ENCODE measurements at places on chromosomes 2 and 18.

DNA sequence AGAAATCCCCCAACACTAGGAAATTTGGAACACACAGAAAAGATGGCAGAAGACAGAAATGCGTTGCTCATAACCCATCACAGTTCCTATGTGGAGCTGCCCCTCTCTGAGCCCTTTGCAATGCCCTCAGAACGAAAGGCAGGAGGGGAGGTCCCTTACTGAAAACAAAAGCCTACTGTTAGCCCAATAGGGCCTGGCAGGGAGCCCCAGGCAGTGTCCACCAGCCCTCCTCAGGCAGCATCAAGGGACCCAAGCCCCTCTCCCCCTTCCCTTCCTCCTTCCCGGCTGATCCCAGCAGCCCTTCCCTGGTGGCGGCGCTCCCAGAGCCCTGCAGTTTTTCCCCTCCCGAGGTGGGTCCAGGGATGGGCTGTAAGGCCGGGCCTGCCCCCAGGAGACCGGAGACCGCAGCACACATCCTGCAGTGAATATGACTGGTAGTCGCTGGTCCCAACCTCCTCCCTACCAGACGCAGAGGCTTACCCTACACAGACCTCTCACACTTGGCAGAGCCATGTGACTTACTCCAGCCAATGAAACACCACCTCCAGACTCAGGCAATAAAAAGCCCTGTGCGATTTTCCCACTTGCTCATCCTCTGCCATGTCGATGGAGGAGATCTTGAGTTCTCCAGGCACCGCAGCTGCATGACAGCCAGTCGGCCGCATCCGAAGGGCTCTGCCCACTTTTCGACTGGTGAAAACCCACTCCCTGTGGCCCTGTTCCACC is 19.4 kb upstream of the DUSP2 start:
- peak; percentile 64 for DNase-seq

DNA sequence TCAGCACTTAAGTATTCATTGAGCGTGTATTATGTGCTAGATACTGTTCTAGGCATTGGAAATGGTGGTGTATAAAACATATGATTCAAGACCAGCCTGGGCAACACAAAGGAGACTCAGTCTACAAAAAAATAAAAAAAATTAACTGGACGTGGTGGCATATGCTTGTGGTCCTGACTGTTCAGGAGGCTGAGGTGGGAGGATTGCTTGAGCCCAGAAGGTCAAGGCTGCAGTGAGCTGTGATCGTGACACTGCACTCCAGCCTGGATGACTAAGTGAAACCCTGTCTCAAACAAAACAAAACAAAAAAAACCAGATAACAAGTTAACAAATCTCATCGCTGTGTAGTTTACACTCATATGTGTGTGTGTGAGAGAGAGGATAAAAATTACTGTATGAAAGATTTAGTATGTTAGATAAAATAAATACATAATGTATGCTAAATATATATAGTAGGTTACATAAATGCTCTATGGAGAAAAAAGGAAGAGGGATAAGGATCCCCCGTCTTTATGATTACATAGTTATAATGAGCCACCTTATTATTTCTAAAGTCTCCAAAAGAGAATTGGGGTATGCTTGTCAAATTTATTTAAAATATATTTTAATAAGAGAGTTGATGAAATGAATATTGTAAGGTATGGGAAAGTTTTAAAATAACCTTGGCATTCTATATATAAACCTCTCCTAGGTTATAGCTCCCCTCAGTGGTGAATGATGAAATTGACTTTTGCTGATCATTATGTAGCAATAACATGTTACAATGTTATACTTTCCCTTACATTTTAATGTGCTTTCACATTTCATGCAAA is 69.2 kb downstream of the EHBP1 start:
- peak; percentile 15 for DNase-seq

DNA sequence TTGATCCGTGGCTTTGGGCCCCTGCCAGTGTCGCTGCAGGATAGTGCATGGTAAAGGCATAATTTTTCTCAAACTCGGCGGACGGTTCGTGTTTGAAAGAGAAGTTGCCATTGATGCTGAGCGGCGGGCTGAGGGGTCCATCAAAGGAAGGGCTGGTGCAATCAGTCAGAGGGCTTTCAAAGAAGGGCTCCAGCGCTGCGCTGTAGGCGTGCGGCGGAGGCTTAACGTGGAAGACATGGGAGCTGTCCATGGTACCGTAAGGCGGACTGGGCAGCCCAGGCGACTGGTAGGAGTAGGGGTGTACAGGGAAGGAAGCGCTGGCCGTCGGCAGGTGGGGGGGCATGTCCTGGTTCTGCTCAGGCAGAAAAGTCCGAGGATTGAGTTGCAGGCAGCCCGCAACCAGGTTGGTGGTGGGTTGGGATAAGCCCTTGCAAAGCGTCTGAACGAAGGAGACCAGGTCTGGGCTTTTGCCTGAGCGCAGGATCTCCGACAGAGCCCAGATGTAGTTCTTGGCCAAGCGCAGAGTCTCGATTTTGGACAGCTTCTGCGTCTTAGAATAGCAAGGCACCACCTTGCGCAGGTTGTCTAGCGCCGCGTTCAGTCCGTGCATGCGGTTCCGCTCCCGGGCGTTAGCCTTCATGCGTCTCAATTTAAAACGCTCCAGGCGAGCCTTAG is 2.3 kb downstream of the NEUROD1 start:
- peak; percentile 79 for DNase-seq

DNA sequence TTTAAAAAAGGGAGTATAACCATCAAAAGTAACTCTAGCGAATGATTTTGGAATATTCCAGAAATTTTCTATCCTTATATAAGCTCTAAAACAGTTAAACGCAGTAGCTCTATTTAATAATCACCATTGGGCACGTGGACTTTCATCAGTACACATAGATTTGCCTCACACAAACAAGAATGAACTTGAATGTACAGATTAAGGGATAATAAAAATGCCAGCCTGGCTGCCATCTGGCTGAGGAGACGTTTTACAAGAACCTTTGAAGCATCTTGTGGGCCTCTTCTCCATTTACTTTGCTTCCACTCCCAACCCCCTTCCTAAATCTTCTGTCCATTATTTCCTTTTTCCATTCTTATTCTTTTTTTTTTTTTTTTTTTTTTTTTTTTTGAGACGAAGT is 47.2 kb downstream of the AGAP1 start:
- DNase-seq, result no peak

GRCh38 chr2:176526995-176527901 is 258.0 kb downstream of the MTX2 start:
- no peak for DNase-seq

Data from iPS-NIHi11 (cell line).